Activated CD4-positive, alpha-beta T cell treated with anti-CD3 and anti-CD28 coated beads, Interleukin-2, amount 10 ng/mL, durations not matched to agents 24 days and 14 days (primary cell): ENCODE measurements at places on chromosomes 6 and 20. TPM values are rescaled to one million over a fixed set of nuclear protein-coding genes. Genes with fewer than 3 reads are reported as not detected.

The THBD gene
- total RNA-seq, result not detected in 2 replicates

The ELMO2 gene
- 64.5 and 66.4 TPM in 2 replicates for total RNA-seq

The RAET1L gene
- not detected in 2 replicates for total RNA-seq

The DDO gene
- total RNA-seq, result not detected in 2 replicates

The ZNF184 gene
- total RNA-seq, result 7.9 and 8.2 TPM in 2 replicates

The PAX1 gene
- not detected in 2 replicates for total RNA-seq

The FGD2 gene
- total RNA-seq, result 0.57 and 0.58 TPM in 2 replicates

The ACTL10 gene
- 3.7 TPM in 2 replicates for total RNA-seq

DNA sequence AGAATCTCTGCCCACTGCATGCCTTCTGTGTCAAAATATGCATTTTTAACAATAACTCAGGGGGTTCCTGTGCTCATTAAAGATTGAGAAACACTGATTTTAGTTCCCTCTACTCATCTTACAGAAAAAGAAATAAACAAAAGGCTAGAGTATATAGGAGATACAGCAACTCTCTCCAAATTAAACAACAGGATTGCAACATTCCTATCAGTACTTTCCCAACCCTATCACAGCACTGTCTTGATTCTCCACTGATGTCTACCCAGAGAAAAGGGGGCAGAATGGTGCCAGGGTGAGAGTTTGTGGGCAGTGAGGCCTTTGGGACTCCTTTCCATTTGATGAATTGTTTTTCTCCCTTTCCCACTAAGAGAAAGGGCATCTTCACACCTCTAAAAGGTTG, 4.7 kb downstream of the OTOR start:
- DNase-seq, result no peak
- no peak overlapping the region for H3K27ac ChIP-seq
- H3K4me3 ChIP-seq, result no peak overlapping the region
- H3K27me3 ChIP-seq, result peaks cover 22% of the 10 kb centered on the region
- peaks cover 2% of the 10 kb centered on the region for H3K4me1 ChIP-seq
- H3K36me3 ChIP-seq, result no peaks in the 10 kb centered on the region

DNA sequence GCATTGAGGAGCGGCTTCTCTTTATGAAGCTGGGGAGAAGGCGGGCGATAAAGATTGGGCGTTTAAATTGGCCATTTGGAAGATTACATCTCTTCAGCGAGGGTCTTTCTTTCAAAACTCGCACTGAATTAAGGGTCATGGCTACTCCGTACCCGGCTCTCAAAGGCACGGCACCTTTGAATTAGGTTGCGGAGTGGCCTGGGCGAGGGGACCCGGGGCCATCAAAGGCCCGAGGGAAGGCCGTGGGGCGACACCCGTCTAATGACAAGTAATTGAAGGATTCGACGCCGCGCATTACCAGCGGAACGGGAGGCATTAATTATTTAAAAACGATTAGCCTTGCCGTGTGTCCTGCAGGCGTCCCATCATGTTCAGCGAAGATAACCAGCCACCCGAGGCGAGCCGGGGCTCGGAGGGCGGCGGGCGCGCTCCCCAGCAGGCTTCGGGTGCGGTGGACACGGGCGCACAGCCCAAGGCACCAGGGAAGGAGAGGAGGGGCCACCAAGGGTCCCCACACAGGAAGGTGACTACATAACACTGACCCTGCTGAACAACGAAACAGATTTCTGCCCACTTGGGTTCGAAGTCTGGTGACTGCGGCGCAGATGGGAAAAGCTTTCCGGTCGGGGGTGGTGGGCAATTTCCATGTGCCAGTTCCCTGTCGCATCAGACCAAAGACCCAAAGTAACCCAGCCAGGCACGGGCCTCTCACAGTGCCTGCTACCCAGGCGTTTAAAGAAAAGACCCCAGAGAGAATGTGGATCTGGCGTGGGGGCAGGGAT, 7.4 kb downstream of the FOXA2 start:
- no peak for DNase-seq
- peaks cover 84% of the 10 kb centered on the region for H3K27me3 ChIP-seq
- no peaks in the 10 kb centered on the region for H3K4me1 ChIP-seq
- peaks cover 3% of the 10 kb centered on the region for H3K36me3 ChIP-seq
- no peak overlapping the region for H3K27ac ChIP-seq

DNA sequence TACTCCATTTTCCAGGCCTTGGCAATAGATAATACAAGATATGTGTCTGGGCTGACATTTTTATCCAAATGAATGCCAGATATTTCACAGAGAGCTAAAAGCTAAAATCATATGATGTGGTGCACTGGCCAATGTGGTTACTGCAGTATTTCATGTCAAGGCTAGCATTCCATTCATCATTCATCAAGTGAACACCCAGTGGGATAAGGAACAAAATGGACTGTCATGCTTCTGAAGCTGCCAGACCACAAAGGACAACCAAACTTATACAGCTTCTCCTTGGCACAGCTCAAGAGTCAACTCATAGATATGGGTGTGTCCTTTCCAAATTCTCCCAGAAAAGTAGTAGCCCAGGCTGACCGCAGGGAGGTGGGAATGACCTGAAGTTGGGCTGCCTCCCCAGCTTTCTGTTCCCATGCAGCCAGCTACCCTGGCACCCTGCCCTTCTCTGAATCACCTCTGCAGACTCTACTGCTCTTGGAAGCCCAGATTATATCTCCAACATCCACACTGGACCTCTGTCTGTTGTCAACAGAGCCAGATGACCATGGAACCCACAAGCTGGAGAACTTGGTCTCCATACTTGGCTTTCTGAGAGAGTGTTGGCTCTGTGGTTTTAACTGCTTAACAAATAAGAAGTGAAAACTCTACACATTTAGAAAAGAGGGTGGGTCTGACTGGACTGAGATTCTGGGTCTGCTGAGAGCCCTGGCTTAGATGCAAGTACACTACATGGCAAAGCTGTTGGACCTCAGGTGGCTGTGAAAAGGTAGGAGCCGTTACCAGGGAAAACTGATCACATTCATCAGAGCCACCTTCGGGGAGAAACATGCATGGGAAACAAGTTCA, 122.8 kb downstream of the ALDH8A1 start:
- H3K36me3 ChIP-seq, result no peaks in the 10 kb centered on the region
- peaks cover 3% of the 10 kb centered on the region for H3K27me3 ChIP-seq
- peaks cover 6% of the 10 kb centered on the region for H3K4me1 ChIP-seq

GRCh38 chr6:134079406-134079921, 27.0 kb upstream of the SLC2A12 start:
- H3K27me3 ChIP-seq, result peaks cover 6% of the 10 kb centered on the region
- peaks cover 17% of the 10 kb centered on the region for H3K4me1 ChIP-seq
- DNase-seq, result no peak
- no peak overlapping the region for H3K27ac ChIP-seq

DNA sequence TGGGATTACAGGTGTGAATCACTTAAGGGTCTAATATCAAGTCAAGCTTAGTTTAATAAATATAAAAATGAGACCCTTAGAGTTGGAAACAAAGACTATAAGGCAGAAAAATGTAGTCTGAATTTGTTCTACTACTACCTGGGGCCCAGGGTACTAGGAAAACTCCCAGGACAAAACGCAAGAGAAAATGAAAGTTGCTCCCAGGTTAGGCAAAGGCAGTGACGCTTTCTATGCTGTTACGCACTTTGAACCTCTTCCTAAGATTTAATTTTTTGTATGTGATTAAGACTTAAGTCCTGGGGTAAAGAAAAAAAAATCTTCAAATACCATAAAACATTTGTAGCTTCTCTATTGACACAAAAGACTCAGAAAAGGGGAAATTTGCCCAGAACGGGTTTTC, 17.3 kb downstream of the DSP start:
- no peaks in the 10 kb centered on the region for H3K36me3 ChIP-seq
- H3K4me3 ChIP-seq, result no peak overlapping the region
- no peak for DNase-seq
- H3K27ac ChIP-seq, result no peak overlapping the region
- no peaks in the 10 kb centered on the region for H3K4me1 ChIP-seq
- peaks cover 39% of the 10 kb centered on the region for H3K27me3 ChIP-seq

GRCh38 chr6:168189200-168190013, 110.4 kb upstream of the FRMD1 start:
- no peak overlapping the region for H3K27ac ChIP-seq
- DNase-seq, result no peak
- no peaks in the 10 kb centered on the region for H3K27me3 ChIP-seq
- no peak overlapping the region for H3K4me3 ChIP-seq

DNA sequence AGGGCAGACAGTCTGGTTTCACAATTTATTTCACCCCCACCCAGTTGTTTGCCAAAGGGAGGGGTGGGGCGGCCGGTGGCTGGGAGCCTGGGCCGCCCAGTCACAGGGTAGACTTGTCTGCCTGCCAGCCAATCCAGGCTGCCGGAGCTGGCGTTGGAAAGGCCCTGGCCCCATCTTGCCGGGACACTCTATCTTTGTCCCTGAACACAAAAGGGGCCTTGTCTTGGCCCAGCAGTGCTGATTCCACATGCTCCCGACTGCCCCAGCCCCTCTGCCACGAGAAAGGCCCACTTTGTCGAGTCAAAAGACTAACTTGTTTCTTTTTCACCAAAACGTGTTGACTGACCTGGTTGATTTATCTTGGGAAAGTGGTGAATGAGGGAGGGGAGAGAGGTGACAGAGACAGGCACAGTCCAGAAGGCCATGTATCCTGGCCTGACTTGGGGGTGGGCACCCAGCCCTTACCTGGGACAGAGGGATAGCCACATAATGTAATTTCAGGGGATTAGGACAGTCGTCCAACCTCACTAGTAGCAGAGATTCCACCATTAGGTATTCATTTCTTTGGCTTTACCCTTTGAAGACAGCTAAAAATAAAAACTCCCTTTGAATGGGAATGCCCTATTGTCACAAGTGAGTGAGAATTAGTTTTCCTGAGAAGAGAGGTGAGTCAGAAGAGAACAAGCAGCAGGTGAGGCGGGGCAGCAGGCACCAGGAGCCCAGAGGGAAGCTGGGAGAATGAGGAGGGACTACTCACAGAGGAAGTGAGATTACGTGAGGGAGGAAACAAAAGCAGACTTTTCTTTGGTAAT, 67.0 kb upstream of the SIRPA start:
- H3K27me3 ChIP-seq, result no peaks in the 10 kb centered on the region
- no peaks in the 10 kb centered on the region for H3K4me1 ChIP-seq
- no peak for DNase-seq
- H3K4me3 ChIP-seq, result no peak overlapping the region
- H3K27ac ChIP-seq, result no peak overlapping the region

- H3K27me3 ChIP-seq, result no peaks in the 10 kb centered on the region
- peak; percentile 91 for DNase-seq
- H3K4me3 ChIP-seq, result peak overlapping the region; percentile 70
- peak overlapping the region; percentile 82 for H3K27ac ChIP-seq
- H3K36me3 ChIP-seq, result peaks cover 3% of the 10 kb centered on the region
These were observed 86.5 kb downstream of the LYRM4 start for GRCh38 chr6:5174244-5174643.

DNA sequence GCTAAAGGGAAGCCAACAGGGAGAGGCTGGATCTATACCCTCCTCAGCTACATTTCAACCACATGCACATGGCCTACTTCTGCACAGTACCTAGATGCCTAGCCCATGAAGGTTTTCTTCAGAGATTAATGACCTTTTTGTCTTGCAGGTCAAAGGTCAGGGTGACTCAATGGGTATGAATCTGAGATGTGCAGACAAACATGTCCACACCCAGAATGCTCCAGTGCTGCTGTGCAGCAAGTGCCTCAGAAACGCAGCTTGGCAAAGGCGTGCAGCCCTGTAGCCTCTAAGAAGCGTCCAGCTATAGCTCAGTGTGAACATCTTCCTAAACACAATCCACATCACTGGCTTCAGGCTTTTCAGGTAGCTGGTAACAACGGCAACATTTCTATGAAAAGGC, 24.4 kb downstream of the MAP1LC3A start:
- peaks cover 26% of the 10 kb centered on the region for H3K36me3 ChIP-seq
- no peak overlapping the region for H3K4me3 ChIP-seq
- peak overlapping the region; percentile 20 for H3K27ac ChIP-seq
- H3K27me3 ChIP-seq, result no peaks in the 10 kb centered on the region

DNA sequence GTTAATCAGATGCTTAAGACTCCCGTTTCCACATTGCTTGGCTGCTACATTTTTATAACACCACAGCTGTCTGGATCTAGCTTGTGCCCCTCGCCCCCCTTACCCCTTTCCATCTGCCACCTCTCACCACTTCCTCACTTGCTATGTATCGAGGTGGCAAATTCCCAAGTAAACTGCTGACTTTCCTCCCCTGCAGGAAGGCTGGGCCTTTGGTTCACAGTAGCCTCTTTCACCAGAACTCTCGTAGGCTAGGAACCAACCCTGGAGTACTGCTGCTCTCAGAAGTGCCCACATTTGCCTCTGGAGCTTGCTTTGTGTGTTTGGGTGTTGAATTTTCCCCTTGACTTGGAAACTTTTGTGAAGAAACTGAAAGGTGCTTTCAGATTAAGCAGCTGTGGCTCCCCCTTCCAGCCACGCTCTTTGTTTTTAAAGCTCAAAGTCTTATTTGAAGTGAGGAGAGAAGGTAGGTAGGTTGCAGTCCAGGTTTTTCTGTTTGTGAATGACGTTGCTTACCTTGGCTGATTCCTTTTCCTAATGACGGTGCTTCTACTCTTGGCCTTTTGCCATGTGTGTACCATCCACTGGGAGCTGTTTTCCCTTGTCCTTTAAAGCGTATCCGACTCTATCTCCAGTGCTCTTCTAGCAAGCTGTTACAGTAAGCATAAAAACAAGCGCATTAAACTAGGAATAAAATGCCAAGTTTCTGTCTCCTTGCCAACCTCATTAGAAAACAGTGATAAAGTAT, 90.4 kb downstream of the CARMIL1 start:
- H3K36me3 ChIP-seq, result peaks cover 2% of the 10 kb centered on the region
- no peaks in the 10 kb centered on the region for H3K27me3 ChIP-seq
- DNase-seq, result peak; percentile 73
- H3K27ac ChIP-seq, result peak overlapping the region; percentile 88
- H3K4me1 ChIP-seq, result peaks cover 65% of the 10 kb centered on the region

DNA sequence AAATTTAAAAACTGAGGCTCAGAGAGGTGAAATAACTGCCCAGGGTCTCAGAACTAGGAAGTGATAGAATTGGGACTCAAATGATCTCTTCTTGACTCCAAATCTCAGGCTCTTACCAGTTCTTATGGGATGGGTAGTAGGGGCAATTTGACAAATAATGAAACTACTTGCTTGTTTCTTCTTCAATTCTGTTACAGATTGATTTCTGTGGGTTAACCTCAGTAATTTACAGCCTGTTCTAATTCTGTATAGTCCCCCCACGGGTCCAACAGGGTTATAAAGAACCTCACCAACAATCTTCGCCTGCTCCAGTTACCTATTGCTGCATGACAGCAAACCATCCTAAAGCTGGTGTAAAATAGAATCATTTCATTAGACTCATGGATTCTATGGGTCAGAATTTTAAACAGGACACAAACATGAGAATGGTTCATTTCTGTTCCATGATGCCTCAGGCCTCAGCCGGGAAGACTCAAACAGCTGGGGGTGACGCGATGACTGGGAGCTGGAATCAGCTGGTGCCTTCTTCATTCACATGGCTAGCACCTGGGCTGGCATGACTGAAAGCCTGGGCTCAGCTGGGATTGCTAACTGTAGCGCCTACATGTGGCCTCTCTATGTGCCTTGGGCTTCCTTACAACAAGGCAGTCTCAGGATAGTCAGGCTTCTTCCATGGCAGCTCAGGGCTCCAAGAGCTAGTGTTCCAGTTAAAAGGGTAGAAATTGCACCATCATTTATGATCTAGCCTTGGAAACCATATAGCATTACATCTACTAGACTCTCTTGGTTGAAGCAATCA, 6.6 kb upstream of the WFDC2 start:
- DNase-seq, result no peak
- H3K36me3 ChIP-seq, result no peaks in the 10 kb centered on the region
- H3K4me1 ChIP-seq, result no peaks in the 10 kb centered on the region
- H3K27ac ChIP-seq, result no peak overlapping the region

GRCh38 chr20:50398821-50399554, 111.2 kb upstream of the PTPN1 start:
- peaks cover 9% of the 10 kb centered on the region for H3K27me3 ChIP-seq
- H3K27ac ChIP-seq, result no peak overlapping the region
- no peaks in the 10 kb centered on the region for H3K4me1 ChIP-seq
- H3K4me3 ChIP-seq, result no peak overlapping the region
- no peak for DNase-seq
- no peaks in the 10 kb centered on the region for H3K36me3 ChIP-seq
